ENCODE measurements at places on chromosomes 5 and 9. TPM values are rescaled to one million over a fixed set of nuclear protein-coding genes. Genes with fewer than 3 reads are reported as not detected.

The PCDHGB4 gene
- 26.1 TPM for total RNA-seq

The LHX3 gene
- total RNA-seq = not detected

The SLC22A4 gene
- total RNA-seq = 0.78 TPM

The CNTFR gene
- total RNA-seq = not detected

The CD274 gene
- total RNA-seq = 4.8 TPM

The ENG gene
- total RNA-seq = 100 TPM
